PC-3 (cell line): ENCODE measurements at places on chromosomes 1 and 21. TPM values are rescaled to one million over a fixed set of nuclear protein-coding genes. Genes with fewer than 3 reads are reported as not detected.

GRCh38 chr1:51605961-51606723 is 10.8 kb upstream of the OSBPL9 start:
- no peak for DNase-seq

DNA sequence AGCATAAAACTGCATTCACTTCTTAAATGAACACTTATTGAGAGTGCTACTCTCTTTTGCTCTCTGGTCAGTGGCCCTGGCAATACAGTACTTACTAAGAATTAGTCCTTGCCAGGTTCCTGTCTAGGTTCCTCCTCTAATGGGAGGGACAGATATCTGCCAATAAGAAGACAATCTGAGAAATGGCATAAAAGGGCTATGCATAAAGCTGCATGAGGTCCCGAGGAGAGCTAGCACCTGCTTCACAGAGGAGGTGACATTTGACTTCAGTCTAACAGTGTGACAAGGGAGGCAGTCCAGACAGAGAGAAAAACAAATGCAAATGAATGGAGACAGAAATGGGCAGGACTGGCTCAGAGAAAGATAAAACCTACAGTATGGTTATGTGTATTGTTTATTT is 357.1 kb upstream of the SGIP1 start:
- DNase-seq = no peak

Gene LCE2C
- not detected in 2 replicates for total RNA-seq

GRCh38 chr1:79726911-79727310 is 720.4 kb upstream of the ADGRL4 start:
- DNase-seq = no peak

DNA sequence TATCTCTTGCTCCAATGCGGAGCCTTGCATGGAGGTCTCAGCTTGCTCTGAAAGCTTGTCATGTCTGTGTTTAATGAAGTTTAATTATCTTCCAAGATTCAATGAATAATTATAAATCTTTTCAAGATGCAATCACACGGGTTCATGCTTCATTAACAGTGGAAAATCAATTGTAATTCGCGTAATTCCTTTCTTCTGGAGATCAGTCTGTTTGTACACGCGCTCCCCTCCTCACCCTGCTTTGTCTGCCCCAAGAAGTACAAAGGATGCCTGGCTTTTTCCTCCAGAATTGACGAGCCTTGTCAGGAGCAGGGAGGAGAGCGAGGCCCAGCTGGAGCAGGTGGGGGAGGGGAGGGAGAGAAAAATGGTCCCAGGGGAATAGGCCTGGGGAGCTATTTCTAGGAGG is 65.0 kb upstream of the DISP3 start:
- DNase-seq = no peak

DNA sequence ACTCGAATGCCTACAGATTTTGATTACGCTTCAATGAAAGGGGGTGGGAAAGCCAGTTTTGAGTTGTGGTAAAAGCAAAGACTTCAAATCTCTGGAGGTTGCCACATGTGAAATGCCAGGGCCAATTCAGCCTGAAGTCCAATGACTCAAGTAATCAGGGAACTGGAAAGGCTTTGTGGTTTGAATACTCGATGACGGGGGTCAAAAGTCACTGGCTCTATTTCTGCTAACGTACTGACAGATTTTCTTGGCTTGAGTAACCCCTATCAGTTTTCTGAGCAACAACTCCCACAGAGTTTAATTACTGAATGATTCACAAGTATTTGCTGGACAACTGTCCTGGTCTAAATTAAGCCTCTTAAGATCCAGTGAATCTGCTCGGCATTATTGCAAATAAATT is 152.2 kb downstream of the SIPA1L2 start:
- DNase-seq = peak; percentile 99

Gene ANXA9
- total RNA-seq = 0.18 and 0.75 TPM in 2 replicates

GRCh38 chr1:169141356-169141755 is 34.9 kb downstream of the ATP1B1 start:
- no peak for DNase-seq

Gene RC3H1
- 7.5 and 10.5 TPM in 2 replicates for total RNA-seq

DNA sequence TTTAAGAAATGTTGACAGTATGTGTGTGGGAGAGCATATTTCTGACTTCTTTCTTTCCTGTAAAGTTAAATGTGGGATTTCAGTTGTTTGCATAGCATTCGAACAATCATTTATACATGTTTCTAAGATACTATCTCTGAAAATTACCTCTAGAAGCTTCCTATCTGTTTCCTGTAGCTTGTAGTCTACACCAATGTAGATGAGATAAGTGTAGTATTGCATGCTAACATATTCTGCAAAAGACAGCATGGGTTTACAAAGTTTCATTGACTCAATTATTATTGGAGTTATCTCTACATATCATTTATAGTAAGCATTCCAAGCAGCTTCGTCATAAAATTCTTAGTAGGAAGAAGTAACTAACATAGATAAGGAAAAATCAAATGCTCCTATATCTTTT is 98.9 kb upstream of the DPYD start:
- peak; percentile 57 for DNase-seq

Gene GRHL3
- total RNA-seq = 3.5 and 7.8 TPM in 2 replicates

DNA sequence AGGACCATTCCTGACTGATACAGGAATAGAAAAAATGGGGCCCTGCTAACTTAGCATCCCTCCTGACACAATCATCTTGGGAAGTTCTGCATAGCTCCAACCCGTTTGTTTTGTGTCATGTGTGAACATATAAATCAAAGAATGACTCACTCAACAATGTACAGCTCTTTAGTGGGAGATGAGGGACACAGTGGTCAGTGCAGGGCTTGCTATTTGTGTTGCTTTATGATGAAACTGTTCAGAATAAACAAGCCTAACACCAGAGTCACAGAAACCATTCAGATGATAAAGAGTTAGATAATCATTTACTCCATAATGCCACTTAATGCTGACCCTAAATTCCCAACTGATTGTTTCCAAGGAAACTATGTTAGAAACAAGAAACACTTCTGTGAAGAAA is 154.2 kb upstream of the ZNHIT6 start:
- peak; percentile 23 for DNase-seq

- no peak for DNase-seq
These were observed 62.8 kb downstream of the DMRTB1 start for GRCh38 chr1:53521924-53522552.

GRCh38 chr1:235661568-235661967 is 12.0 kb upstream of the GNG4 start:
- DNase-seq = no peak

- DNase-seq = no peak
These were observed 5.6 kb downstream of the ZBTB8B start for GRCh38 chr1:32470431-32470830.

- DNase-seq = no peak
These were observed 103.0 kb downstream of the SMYD3 start for GRCh38 chr1:246404078-246404477.

DNA sequence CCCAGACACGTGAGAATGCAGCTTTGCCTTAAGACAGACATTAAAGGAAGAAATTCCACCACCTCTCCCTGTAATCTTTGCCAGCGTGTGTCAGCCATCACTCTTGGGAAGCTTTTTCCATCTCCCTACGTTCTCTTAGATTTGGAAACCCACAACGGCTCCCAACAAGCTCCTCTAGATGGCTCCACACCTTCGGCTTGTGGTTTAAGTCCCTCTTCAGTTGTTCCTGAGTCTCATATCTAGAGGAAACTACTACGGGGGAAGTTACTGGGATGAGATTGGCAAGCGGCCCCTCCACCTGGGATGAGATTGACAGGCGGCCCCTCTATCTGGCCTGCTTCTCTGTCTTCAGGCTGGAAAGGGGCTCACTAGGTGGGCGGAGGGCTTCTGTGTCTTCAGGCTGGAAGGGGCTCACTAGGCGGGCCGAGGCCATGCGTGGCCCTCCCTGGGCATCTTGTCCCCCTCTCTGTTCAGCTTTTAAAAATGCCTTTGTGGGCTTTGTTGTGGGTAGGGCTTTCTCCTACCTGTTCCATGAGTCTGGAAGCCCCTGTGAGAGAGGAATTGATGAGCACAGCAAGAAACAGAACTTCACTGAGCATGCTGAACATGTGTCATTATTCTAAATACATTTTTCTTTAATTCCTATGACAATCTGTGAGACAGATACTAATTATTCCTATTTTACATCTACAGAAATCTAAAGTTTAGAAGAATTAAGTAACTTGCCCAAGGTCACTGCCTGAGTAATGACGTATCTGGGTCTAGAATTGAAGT is 670.5 kb downstream of the KIF26B start:
- DNase-seq = peak; percentile 20

Gene HSD3B1
- not detected in 2 replicates for total RNA-seq

GRCh38 chr1:14945132-14946010 is 208.2 kb upstream of the TMEM51 start:
- peak; percentile 15 for DNase-seq

DNA sequence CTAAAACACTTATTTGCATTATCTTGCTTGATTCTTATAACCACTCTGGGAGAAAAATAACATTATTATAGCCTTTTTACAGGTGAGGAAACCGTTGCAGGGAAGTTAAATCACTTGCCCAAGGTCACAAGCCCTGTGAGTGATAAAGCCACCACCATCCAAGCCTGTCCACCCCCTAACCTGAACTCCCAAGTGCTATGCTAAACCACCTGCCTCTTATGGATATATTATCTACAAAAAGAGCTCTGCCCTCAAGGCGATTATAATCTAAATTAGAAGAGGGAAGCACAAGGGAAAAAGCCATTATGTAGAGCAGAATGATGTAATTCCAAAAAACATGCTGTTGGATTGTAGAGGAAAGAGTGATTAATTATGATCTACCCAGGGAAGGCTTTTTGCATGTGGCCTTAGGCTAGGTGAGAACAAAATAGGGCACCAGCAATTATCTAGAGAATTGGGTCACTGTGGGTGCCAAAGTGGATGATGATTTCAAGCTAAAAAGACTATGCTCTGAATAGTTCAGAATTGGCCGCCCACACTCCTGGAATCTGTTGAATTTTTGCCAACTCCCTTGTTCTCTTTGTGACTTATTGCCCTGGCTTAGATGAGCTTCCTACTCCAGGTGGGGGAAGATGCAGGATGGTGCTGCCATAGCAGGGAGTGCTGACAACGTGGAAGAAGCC is 205.3 kb downstream of the FGGY start:
- DNase-seq = no peak

Gene SETD4
- 12.5 and 17.0 TPM in 2 replicates for total RNA-seq

- DNase-seq = no peak
These were observed 151.5 kb downstream of the CLEC20A start for GRCh38 chr1:178345238-178345637.

Gene TMOD4
- 1.8 and 2.7 TPM in 2 replicates for total RNA-seq

DNA sequence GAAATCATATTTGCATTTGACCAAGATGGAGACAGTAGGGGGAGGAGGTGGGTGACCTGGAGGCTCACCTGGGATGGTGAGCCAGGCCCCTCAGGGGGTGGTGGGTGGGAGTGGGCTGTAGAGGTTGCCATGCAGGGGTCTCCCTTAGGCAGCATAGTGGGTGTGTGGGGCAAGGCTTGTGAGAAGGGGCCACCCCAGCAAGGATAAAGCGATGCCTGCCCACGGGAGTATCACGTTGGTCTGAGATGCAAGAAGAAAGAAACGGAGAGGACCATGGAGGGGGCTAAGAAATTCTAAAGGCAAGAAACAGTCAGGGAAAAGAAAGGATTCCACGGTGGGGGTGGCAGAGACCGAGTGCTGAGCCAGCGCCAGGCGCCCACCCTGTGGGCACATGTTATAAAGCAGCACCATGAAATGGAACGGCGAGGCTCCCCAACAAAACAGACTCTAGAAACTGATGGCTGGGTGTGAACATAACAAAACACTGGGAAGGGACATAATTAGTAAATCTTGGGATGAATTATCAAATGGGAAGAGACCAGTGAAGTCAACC is 11.7 kb upstream of the C2CD2 start:
- no peak for DNase-seq

- DNase-seq = peak; percentile 50
These were observed 76.1 kb upstream of the ZNF326 start for GRCh38 chr1:89918794-89919155.

GRCh38 chr1:169608226-169608625 is 21.7 kb downstream of the SELP start:
- DNase-seq = no peak

DNA sequence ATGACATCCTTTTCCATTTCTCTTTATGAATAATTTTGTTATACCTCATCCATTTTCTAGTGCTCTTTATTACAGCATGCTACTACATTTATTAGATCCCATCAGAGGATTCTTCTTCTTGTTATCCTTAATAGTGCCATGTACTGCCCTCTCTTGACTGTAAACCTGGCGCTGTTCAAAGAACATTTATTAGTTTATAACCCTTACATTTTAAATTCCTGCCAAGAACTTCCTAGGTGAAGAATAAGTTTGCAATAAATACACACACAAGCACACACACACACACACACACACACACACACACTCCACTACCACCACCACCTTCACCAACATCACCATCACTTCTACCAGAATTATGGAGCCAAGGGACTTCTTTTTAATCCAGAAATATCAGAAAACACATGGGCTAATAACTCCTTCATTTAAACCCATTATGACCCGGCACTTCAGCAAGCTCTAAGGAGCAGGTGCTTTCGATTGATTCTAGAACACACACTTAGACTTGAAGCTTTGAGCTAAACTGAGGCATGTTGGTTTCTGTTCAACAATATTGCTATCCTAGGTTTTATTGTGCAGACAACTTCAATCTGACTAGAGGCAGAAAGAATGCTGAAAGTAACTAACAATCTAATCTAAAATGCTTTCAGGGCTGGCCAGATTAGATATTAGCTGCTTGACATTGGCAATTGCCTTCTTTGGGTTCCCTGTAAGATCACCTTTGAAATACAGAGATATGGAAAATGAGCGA is 556.8 kb downstream of the LMO4 start:
- DNase-seq = no peak

GRCh38 chr1:10250663-10251062 is 40.3 kb downstream of the KIF1B start:
- no peak for DNase-seq

- DNase-seq = no peak
These were observed 105.7 kb upstream of the USP24 start for GRCh38 chr1:55320891-55321290.

DNA sequence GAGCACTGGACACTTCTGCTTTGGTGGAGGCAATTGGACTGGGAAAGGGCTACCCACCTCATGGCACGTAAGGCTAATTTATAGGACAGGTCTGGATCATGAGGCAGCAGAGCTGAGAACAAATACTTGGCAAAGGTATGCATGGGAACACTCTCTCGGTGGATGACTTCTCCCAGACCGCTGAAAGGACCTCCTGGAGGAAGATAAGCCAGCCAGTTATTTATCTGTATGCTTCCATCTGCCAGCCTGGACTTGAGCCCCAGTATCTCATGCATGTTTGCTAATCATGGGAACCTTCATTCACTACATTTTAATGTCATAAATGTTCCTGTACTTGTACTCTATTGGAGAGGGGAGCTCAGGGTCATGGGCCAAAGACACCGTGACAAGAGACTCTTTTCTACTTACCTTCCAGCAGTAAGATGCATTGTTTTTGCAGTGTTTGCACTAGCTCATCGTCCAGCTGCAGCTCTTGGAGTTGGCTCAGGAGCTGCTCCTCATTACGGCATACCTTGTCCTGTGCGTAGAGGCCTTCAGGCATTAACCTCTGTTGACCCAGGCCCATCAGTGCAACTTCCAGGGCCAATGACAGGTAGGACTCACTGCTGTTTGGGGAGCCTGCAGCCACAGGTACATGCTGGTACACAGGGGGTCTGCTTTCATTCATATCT is 23.7 kb downstream of the UROD start:
- DNase-seq = no peak
